ENCODE measurements at places on chromosomes 3 and 15.

GRCh38 chr3:8777201-8777977, 8.0 kb upstream of the OXTR start:
- no peak for DNase-seq

GRCh38 chr3:185423178-185423577, 60.2 kb downstream of the MAP3K13 start:
- no peak for DNase-seq

GRCh38 chr3:197615430-197615829, 59.7 kb upstream of the BDH1 start:
- no peak for DNase-seq

DNA sequence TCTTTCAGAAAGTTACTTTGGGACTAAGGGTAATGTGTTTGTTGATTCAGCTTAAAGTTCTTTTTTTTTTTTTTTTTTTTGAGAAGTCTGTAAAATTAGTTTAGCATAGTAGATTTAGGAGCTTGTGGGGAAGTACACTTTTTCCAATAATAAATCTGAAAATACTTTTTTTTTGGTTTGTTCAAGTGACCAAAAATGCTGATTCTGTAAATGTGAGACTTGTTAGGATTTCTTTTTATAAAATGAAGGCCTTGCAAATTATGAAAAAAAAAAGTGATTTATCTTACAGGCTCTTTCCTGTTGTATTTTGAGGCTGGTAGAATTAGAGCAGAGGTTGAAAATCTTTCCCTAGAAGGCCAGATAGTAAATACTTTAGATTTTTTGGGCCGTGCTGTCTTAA, 7.6 kb downstream of the OXNAD1 start:
- no peak for DNase-seq

DNA sequence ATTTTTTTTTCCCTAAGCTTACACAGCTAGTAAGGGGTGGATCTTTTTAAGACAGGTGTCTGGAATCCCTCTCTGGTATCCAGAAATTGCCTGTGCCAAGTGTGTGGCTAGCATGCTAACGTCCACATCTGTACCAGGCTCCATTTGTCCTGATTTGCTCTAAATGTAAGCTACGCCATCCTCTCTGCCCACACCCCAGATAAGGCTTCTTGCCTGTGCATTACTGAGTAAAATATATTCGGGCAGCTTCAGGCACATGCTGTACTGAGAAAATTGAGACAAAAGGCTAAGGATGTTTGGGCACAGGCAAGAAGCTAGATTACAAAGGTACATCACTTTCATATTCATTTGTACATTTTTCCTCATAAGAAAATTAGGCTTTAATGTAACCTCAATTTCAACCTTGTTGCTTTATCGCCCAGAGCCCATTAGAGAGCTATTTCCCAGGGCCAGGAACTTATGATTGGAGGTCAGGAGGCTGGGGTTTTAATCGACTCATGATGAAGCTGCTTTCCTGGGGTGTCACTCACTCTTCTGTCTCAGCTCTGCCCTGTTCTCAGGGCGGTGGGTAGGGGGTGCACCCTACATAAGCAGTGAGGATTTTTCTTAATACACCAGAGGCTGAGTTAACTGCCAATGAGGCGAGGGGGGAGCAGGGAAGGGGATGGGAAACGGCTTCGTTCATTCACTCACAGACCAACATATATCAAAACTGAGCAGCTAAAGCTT, 106.3 kb downstream of the RORA start:
- no peak for DNase-seq

- DNase-seq: no peak
These were observed 53.5 kb downstream of the TFDP2 start for GRCh38 chr3:142095841-142096240.

- DNase-seq: no peak
These were observed 9.7 kb upstream of the FBXL22 start for GRCh38 chr15:63587527-63587926.

DNA sequence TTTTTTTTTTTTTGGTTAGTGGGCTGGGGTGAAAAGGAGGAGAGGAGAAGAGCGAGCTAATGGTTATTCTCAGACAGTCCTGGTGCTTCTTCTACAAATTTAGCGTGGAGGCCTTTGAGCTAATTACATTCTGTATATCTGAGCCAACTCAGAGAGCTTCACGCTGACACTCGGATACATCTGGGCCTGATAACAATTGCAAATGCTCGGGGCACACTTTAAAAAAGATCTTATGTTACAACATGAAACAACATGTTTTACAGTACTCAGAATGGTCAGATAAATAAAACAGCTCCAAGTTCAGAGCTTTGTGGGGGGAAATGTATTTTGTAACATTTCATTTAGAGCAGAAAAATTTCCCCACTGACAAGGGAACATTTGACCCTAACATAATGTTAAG, 966.9 kb upstream of the NR2F2 start:
- DNase-seq: no peak

- no peak for DNase-seq
These were observed 75.0 kb downstream of the SEMA5B start for GRCh38 chr3:122952520-122952919.

DNA sequence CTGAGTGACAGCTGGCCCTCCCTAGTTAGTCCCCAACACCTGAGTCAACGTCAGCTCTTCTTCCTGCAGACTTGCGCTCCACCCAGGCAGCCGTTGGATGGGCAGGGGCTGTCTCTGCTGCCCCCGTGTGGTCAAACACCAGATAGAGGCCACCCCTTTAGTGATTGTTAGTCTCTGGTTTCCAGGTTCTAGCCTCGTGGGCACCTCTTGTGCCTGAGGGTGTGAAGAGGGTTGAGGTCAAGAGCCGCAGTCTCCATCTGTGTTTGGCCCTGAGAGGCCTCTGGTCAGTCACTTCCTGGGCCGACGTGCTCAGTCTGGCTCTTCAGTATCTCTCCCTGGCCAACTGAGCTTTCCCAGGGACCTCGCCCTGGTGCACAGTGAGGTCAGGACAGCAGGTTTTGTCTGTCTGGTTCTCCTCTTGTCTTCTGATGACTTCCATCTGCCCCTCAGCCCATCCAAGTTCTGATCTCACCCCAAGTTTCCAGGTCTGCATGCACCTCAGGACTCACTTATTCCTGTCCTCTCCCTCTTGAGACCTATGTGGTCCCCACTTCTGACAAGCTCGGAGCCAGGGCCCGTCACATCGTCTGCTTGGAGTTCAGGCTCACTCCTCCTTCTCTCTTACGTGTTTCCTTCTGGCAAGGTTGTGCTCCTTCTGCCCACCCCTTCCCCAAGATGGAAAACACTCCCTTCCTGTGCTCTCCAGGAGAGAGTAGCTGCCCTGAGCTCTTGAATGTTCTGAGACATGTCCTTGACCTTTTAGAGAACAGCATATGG, 20.9 kb downstream of the CD276 start:
- peak; percentile 20 for DNase-seq

GRCh38 chr3:108127301-108127988, 36.6 kb upstream of the CD47 start:
- DNase-seq: peak; percentile 28

DNA sequence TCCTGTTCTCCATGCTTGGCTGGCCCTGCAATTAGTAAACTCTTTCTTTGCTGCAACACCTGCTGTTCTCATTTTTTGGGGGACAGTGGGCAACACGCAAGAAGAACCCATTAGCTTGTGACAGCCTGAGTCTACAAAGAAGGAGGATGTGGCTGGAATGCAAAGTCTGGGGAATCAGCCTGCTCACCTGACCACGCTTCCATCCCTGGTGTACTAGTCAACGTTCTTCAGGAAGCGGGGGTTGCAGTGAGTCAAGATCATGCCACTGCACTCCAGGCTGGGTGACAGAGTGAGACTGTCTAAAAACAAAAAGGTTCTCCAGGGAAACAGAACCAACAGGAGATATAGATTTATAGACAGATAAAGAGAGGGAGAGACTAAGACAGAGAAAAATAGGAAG, 27.7 kb upstream of the KBTBD12 start:
- no peak for DNase-seq

GRCh38 chr3:141227216-141227615, 4.4 kb upstream of the PXYLP1 start:
- no peak for DNase-seq

DNA sequence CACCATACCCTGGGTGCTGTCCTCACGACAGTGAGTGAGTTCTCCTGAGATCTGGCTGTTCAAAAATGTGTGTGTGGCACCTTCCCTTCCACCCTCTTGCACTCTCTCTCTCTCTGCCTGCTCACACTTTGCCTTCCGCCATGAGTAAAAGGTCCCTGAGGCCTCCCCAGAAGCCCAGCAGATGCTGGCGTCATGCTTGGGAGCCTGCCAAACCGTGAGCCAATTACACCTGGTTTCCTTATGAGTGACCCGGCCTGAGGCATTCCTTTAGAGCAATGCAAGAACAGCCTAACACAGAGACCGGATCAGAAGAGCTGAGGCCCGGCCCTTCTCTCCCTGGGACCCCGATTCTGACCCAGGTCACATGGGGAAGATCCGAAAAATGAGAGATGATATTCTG, 15.4 kb downstream of the TMEM44 start:
- DNase-seq: no peak

- no peak for DNase-seq
These were observed 5.0 kb downstream of the AEN start for GRCh38 chr15:88625943-88626741.

GRCh38 chr15:74396445-74397238, 29.2 kb upstream of the CYP11A1 start:
- DNase-seq: no peak

- no peak for DNase-seq
These were observed 647.2 kb upstream of the UBE2E2 start for GRCh38 chr3:22555753-22556435.

DNA sequence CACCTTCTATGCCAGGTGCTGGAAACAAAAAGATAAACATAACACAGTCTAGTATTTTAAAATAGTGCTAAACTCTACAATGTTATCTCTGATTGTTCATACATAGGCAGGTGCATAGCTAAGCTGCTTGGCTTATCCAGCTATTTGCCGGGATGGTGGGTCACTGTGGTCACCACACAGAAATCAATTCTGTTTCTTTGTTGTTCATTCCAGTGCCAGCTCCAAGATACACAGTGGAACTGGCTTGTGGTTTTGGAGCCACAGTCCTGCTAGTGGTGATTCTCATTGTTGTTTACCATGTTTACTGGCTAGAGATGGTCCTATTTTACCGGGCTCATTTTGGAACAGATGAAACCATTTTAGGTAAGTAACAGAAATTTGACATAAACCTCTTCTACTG, 130.2 kb downstream of the IL1RAP start:
- no peak for DNase-seq

GRCh38 chr15:52013151-52013791, 5.7 kb upstream of the MAPK6 start:
- DNase-seq: no peak

DNA sequence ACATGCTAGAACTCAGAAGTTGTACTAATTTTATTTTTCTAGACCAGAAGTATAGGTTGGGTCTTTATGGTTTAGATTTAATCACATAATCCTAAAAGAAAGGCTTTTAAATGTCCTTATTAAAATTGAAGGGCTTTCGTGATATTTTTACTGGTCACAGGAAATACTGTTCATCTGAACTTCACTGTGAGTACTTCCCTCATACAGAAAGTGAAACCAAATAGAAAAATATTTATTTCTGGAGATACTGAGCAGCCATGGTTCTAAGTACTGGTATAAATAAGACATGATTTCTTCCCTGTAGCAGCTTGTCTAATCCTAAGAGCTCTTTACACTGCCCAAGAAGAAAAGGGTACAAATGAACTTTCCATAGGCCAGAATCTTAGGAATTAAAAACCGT, 2.0 kb downstream of the SNRK start:
- DNase-seq: no peak

GRCh38 chr3:11150256-11150655, 4.0 kb upstream of the HRH1 start:
- no peak for DNase-seq

DNA sequence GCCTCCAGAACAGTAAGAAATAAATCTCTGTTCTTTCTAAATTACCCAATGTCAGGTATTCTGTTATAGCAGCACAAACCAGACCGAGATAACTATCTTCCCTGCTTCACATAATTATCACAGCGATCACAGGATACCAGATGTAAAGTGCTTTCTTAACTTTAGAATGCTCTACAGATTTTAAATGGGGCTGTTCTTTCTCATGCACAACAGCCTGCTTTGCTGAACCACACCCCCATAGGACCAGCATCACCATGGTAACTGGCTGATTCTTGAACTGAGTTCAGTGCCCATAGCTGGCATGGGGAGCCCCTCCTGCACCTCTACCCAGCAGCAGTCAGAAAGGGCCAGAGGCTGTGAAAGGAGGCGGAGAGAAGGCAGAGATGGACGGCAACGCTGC, 7.8 kb downstream of the CD80 start:
- no peak for DNase-seq

DNA sequence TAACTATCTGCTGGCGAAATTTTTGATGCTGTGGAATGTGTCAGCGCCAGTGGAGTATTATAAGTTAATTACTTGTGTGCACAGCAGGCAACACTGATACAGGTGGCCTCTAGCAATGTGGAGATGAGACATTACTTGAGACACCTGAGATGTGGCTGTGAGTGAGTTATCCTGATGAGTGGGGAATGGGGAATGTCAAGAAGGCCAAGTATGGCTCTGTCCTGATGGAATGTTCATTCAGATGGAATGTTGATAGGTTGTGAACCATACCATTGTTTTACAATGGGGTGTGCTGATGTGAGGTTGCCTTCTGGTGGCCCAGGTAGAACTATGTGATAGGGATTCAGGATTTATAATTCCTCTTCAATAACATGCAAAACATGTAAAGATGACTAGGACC, 404.8 kb downstream of the PTPRG start:
- no peak for DNase-seq

Data from activated CD8-positive, alpha-beta memory T cell treated with anti-CD3 and anti-CD28 coated beads for 1 hour (primary cell).